ENCODE measurements at places on chromosomes 13 and 19.

GRCh38 chr19:3073159-3073563 lies 10.9 kb upstream of the TLE5 start:
- peak; percentile 37 for DNase-seq

DNA sequence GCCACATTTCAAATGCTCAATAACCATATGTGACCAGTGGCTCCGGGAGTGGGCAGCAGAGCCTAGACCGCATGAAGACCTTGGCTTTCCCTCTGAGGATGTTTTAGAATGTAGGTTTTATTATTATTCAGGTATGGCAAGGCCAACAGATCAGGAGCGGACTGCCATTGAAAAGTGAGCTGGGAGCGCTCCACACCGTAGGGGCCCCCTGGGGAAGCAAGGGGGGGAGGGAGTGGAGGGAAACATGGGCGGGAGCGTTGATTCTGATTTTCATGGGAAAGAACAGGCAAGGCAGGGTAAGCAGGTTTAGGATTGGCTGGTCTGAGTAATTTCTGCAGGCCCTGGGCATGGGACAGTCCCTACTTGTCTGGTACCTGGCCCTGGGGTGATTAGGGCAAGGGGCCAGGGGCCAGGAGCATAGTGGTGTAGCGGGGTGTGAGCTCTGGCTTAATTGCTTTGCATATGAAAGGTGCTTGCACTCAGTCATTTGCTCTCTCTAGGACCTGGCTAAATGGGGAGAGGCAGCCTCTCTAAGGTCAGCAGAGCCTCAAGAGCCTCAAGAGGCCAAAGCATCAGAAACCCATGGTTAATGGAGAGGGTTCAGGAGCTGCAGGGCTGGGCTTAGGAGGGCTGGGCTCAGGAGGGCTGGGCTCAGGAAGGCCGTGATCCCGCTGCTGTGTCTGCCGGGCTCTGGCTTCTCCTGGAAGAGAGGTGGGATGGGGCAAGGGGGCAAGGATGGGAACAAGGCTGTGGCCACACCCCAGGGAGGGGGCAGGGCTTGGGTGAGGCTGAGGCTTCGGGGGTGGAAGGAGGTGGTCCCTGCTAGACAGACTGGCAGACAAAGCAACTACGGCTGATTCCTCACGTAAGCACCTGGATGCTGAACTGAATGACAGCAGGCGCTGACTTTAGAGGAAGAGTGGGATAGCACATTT lies 82.0 kb upstream of the WASF3 start:
- no peak for DNase-seq

- DNase-seq: no peak
Measured at GRCh38 chr13:23432626-23433025, 876 bp downstream of the SACS start.

GRCh38 chr13:90416519-90416918 lies 931.0 kb upstream of the MIR17HG start:
- no peak for DNase-seq

GRCh38 chr19:57302020-57302465 lies 18.2 kb upstream of the ZNF543 start:
- DNase-seq: no peak

DNA sequence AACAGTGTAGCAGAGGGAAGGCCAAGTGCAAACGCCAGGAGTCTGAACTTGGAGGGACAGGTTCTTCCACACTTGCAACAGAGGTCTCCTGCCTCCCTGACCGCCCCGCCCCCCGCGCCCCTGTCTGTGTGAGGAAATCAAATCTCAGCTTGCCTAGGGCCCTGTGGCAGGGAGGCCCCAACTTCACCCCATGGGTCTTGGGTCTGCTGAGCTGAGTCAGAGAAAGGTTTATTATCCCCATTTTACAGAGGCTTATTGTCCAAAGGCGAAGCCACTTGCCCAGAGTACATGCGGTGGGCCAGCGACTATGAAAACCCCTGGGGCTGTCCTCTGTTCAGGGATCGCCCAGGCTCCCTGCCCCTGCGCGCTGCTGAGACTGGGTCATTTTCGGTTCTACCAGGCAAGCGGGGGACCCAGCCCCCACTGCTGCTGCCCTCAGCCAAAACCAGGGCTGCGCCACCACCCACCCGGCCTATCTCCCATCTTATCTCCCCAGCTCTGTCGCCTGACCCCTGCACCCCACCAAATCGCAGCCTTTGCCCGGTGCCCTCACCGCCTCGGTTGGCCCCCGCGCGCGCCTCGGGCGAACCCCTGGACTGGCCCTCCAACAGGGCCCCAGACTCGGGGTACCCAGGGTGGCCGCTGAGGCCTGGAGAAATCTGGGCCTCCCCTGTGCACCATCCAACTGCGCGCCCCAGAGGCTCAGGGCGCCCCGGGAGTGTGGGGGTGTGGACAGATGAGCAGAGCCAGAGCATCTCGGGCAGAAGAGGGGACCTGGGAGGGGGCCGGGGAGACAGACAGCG lies 850 bp upstream of the CERS4 start:
- no peak for DNase-seq

GRCh38 chr13:75399168-75399878 lies 82.6 kb downstream of the TBC1D4 start:
- DNase-seq: no peak

DNA sequence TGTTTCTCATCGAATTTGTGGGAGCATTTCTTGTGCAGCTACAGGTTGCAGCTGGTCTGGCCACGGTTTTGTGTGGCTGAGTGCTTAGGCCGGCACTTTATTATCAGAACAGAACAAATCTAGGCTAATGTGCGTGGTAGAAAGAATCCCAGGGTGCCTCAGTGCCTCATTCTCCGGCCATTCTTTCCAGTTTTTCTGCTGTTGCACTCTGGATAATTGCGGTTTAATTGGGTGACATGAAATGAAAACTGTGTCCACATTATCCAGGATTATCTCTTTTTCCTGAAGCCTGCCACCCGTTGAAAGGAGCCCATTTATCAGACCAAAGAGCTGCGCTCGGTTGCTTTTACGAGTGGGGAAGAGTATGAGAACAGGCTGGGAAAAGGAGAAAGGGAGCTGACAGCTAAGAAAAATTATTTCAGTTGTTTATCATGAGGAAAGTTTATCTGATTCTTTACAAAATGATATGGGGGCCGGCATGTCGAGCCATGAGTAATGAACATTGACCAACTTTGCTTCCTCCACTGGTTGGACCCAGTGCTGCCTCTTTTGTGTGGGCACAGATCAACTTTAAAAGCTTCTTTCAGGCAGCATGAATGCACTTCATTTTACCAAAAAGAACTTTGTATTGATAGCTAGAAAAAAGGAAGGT lies 117.0 kb upstream of the SOX21 start:
- no peak for DNase-seq

DNA sequence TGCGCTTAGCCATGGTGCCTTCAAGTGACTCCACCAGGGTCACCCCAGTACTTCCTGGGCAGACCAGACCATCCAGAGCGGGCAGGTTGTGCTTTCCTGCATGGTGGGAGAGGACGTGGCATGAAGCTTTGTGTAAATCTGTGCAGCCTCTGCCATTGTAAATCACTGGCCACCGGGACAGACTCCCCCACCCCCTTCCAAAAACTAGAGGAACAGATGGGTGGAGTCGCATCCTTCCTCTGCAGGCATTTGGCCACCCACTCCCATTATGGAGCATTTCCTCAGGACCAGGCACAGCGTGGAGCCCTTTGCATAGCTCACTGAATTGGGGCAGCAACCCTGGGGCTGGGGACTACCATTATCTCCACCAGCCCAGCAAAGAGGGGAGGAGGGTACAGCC lies 8.2 kb downstream of the BCKDHA start:
- no peak for DNase-seq

DNA sequence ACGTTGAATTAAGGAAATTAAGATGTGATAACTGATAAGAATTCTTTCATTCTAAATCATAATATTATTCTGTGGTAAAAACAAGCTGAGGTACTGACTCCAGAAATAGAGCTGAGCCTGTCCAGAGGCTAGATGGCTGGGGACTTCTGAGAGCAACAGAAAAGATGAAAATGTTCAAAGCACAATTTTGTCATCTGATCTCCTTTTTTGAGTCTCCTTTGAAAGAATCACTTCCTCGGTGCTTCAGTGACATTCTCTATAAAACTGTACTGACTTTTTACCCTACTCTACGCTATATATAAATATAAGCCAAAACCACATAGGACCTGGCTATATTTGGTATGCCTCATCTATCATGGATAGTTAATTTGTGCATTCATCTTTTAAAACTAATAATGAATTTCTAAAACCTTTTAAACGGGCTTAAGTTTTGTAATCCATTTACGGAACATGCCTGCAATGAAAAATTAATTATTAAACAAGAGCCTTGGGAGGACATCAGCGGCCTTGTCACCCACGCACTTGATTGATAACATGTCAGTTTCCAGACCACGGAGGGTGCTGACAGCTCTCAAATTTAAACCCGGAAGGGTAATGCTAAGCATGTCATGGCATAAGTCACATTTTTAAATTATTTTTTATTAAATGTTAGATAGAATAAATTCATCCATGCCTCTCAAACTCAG lies 235.5 kb downstream of the PCDH9 start:
- no peak for DNase-seq

DNA sequence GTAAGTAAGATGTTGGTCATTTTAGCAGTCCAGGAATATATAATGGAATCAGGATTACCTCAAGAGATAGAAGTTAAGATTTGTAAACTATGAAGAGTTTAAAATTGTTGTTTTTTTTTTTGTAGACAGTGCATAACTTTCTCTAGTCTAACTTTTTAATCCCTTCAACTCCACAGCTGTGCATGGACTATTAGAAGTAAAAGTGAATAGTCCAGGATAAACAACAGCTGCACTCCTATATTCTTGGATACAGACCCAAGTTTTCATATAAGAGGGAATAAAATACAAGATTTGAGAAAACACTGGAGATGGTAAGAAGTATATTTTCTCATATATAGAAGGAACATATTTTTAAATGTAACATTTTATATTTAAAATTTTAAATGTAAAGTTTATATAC lies 1509.9 kb downstream of the SLITRK5 start:
- no peak for DNase-seq

DNA sequence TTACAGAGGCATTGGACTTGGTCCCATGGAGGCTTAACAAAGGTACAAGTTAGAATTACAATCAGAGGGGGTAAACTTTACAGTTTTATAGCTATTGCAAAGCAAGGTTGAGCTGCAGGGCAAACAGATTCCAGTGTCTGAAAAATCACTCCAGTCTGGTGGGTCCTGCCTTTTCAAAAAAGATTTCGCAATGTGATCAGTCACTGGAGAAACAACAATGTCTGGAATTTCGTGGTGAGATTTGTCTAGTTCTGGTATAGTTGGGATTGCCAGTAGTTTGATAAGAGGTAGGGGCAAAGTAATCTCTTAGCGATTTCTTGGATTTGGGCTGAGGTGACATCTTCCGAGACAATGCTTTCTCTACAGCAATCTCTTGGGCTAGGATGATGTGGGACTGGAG lies 1198.2 kb upstream of the PCDH9 start:
- no peak for DNase-seq

- no peak for DNase-seq
Measured at GRCh38 chr19:21328406-21328805, 804 bp downstream of the ZNF708 start.

DNA sequence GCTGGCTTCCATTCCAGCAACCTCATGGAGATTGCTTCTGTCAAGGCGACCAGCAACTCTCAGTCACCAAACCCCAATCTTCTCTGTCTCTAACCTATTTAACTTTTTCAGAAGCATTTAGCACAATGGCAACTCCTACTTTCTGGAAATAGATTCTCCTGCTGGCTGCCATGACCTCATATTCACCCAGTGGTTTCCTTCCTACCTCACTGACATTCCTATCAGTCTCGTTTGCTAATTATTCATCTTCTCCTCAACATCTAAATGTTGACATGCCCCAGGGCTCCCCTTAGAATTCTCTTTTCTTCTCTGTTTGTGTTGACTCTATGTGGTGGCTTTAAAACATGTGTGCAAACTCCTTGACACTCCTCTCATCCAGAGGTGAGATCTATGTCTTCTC lies 106.7 kb downstream of the OLFM4 start:
- no peak for DNase-seq

DNA sequence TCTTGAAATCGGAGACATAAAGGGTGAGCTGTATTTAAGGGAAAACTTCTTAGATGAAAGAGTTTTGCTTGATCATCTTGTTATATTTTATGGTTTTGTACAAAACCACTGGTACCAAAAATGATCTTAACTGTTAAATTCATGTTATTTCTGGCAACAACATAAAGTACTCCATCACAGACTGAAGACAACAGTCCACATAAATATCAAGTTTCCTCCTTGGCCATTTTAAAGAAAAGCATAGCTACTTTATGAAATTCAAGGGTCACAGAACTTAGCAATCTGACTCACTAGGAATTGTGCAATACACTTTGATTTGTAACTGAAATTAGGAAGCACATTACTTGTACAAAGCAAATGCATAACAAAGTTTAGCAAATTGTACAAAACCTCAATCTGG lies 66.3 kb downstream of the TBC1D4 start:
- no peak for DNase-seq

DNA sequence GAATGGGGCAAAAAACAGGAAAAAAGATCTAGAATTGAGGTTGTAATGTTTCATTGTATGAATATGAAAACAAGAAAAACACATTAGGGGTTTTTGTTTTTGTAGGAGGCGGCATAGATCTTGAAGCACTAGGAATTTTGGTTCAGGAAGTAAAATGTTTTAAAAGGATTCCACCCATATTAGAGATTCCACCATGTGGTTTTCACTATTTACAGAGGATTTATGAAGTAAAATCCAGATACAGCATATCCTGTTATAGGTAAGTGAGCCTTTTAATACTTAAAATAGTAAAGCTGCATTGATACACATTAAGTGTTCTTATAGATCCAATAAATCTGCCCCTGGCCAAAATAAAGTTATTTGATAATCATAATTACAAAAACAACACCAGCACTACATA lies 61.4 kb downstream of the MICU2 start:
- DNase-seq: no peak

DNA sequence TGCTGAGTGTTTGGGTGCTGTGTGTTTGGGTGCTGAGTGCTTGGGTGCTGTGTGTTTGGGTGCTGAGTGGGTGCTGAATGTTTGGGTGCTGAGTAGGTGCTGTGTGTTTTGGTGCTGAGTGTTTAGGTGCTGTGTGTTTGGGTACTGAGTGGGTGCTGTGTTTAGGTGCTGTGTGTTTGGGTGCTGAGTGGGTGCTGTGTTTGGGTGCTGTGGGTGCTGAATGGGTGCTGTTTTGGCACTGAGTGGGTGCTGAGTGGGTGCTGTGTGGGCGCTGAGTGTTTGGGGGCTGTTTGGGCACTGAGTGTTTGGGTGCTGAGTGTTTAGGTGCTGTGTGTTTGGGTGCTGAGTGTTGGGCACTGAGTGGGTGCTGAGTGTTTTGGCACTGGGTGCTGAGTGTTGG lies 48.5 kb upstream of the F7 start:
- no peak for DNase-seq

DNA sequence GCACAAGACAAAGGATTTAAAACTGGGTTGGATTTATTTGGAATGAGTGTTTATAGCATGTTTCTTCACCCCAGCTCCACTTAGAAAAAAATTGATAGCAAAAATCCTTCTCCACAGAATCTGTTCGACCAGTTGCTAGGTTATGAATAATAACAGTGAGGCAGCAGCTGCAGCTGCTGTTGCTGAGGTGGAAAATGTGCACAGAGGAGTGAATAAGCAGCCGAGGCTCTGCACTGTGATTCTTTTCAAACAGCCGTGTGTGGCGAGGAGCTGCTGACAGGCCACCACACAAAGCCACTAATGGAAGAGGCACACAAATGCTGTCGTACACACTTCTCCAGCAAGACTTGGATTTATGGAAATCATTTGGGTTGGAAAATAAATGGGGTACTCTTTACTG lies 6.4 kb upstream of the RASL11A start:
- DNase-seq: no peak

- no peak for DNase-seq
Measured at GRCh38 chr13:49836516-49836915, 44.0 kb upstream of the KPNA3 start.
